ENCODE measurements at places on chromosomes 5 and 9.

DNA sequence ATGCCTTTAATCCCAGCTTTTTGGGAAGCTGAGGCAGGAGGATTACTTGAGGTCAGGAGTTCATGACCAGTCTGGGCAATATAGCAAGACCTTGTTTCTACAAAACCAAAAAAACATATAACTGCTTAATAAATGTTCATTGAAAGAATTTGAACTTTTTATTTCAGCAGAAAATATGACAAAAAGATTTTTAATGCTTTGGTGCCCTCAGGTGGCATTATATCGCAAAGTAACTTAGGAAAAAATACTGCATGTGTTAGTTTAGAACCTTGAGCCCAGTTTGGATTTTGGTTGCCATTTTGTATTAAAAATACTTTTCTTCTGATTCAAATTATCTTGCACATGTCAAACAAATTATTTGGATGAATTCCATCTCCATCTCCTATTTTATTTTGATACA lies 103.2 kb downstream of the GPBP1 start:
- DNase-seq: no peak

DNA sequence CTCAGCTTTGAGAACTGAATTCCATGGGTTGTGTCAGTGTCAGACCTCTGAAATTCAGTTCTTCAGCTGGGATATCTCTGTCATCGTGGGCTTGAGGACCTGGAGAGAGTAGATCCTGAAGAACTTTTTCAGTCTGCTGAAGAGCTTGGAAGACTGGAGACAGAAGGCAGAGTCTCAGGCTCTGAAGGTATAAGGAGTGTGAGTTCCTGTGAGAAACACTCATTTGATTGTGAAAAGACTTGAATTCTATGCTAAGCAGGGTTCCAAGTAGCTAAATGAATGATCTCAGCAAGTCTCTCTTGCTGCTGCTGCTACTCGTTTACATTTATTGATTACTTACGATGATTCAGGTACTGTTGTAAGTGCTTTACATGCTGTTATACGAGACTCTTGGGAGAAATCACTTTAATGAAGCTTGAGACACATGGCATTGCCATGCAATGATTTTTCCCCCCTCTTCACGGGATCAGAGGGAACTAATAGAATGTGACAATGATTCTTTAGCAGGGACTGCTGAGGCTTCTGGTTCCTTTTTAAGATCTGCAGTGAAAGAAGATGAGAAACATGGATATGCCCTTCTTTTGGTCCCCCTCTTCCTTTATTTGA lies 63.8 kb downstream of the PTTG1 start:
- no peak for DNase-seq

- DNase-seq: no peak
Observed at GRCh38 chr5:181120761-181121160, 10.2 kb downstream of the OR2V1 start.

- DNase-seq: no peak
Observed at GRCh38 chr5:83564069-83564749, 92.7 kb downstream of the VCAN start.

GRCh38 chr5:95621839-95622629 lies 2.1 kb downstream of the GPR150 start:
- DNase-seq: no peak

- no peak for DNase-seq
Observed at GRCh38 chr5:144313147-144313726, 142.6 kb downstream of the KCTD16 start.

DNA sequence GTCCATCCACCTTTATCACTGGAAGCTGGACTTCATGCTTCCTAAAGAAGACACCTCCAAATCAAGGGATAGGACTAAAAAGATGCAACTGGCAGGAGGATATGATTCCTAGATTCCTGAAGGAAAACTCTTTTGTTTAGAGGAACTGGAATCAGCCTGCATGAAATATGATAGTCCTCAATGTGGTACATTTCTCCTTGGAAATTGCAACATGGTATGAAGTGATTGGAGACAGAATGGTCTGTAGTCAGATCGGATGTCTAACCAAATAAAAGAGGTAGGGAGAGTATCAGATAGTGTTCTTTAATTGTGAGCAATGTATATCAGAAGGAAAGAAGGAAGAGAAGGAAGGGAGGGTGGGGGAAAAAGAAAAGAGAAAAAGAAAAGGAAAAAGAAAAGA lies 116.1 kb upstream of the FSTL4 start:
- DNase-seq: no peak

DNA sequence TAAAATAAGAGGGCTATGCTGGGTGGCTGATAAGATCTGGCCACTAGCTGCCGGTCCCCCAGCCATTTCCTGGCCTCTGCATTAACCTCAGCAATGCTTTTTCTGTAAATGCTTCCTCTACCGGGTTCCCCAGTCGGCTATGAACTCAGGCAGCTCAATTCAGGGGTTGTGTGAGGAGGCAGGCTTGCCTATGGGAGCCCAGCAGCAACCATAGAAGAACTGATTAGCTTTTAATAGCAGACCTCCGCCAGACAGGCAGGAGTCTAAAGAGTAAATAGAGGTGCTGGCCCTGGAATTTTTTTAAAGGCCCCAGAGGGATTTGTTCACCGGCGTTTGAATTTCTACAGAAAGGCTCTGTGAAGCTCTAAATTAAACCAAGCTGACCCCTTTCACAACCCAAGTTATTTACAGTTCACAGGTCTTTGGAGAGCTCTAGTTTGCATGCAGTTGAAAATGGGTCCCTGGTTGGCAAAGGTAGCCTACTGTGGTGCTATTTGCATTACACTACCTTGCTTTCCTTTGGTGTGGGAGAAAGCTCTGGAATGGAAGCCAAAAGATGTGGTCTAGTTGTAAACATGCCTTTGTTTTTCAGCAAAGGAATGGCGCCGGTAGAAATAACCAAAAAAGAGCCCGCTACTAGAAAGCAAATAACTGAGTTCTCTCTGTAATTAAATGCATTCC lies 289.7 kb upstream of the SEMA6A start:
- no peak for DNase-seq

- no peak for DNase-seq
Observed at GRCh38 chr9:128556276-128556675, 3.9 kb downstream of the SPTAN1 start.

- DNase-seq: peak; percentile 67
Observed at GRCh38 chr9:134376386-134377142, 50.3 kb downstream of the RXRA start.

- DNase-seq: no peak
Observed at GRCh38 chr9:72274441-72274840, 90.6 kb downstream of the ZFAND5 start.

- DNase-seq: no peak
Observed at GRCh38 chr5:131563434-131564228, 71.4 kb downstream of the RAPGEF6 start.

DNA sequence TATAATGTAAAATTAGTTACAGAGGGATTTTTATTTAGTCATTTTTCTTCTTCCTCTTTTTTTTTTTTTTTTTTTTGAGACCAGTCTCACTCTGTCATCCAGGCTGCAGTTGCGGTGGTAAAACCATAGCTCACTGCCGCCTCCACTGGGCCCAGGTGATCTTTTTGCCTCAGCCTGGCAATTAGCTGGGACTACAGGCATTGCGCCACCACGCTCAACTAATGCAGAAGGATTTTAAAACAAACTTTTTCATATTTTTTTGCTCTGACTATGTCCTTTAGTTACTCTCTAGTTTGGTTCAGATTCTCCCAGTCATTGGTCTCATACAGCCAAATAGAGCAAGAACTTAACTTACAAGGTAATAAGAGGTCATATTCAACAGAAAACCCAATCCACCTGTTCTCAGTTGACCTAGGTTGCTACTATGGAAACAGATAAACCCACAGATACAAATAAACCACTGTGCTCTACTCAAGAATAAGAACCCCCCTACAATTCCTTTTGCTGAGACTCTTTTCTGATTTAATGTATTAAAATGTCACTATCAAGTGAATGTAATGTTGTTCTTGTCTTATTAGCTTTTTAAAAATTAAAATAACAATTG lies 50.1 kb upstream of the TTC39B start:
- no peak for DNase-seq

GRCh38 chr5:118923295-118924005 lies 64.9 kb downstream of the DTWD2 start:
- no peak for DNase-seq

DNA sequence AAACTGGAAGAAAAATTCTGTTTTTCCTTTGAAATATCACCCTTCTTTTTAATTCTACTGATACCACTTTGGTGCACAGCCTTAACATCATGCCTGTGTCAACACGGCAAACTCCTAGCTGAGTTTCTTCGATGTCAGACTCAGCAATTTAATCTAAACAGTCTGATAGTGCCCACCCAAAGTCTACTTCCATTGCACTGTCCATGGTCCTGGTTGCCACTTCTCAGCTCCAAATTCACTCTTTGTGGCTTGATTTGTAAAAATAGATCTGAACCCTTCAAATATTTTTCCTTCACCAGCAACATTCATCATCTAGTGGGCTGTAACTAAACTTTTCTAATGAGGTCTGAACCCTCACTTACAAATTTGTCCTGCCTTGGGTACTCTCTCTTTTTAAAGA lies 107.8 kb downstream of the NUDT12 start:
- DNase-seq: no peak

DNA sequence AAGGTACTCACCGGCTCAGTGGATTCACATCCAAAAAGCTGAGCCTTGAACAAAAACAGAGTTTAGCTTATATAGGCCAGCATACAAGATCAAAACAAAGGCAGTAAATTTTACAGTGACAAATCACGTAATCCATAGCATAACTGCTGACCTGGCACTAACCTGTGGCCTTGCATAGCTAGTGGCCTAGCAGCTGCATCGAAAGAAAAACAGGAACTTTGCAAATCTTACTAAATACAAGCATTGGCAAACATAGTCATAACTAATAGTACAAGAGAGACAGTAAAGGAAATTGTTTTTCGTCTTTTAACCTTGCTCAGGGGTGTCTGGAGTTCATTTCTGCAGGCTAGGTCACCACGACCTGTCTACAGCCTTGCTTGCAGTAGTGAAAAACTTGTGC lies 4.8 kb downstream of the HSDL2 start:
- no peak for DNase-seq

DNA sequence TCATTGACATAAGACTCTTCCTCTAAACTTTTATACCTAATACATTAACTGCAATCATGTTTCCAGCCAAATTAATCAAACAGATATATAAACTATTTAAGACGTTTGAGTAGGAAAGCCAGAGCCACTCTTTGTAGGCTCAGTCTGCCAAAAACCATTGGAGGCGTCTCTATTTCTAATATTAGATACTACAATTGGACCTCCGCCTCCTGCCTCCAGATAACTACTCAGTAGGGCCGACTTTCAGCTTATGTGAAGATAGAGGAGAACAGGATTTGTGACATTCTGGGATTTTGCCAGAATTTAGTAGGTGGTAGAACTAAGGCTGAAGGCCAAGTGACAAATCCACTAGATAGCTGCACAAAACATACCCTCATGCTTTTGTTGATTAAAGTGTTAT lies 463.0 kb downstream of the CETN3 start:
- no peak for DNase-seq

GRCh38 chr9:5884191-5884590 lies 6.5 kb upstream of the MLANA start:
- no peak for DNase-seq

DNA sequence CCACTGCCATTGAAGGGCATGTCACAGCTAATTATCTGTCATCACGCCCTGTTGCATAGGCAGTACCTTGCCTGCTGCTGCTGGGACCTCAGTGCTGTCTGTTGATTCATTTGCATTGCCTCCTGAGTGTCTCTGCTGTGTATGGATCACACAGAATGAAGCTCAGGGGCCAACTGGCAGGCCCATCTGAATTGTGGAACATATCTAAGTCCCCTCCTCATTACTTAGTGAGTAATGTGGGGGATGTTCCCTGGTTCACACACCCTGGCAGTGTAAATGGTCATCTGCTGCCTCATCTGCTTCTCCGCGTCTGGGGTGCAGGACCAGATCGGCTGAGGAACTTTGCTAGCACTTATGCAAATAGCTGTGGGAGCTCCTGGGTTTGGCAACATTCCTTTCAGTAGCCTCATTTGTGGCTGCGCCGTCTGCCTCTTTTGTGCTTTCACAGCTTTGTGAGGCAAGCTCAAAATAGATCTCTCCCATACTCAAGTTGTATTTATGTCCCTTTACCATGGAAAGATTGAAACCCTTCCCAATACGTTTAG lies 25.4 kb downstream of the TYRP1 start:
- peak; percentile 32 for DNase-seq

DNA sequence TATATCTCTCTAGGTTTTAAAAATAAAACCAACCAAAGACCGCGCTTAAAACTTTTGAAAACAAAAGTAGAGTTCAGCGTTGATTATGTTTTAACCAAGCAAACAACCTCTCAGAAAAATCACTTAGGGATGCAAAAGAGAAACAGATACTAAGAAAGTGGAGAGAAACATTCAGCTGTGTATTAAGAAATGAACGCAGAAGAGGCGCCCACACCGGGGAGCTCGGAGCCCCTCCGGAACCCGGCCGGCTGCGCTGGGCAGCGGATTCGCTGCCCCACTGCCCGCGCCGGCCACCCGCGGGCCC lies 1.4 kb downstream of the PITX1 start:
- DNase-seq: no peak

- DNase-seq: no peak
Observed at GRCh38 chr9:36974731-36975130, 59.3 kb downstream of the PAX5 start.

DNA sequence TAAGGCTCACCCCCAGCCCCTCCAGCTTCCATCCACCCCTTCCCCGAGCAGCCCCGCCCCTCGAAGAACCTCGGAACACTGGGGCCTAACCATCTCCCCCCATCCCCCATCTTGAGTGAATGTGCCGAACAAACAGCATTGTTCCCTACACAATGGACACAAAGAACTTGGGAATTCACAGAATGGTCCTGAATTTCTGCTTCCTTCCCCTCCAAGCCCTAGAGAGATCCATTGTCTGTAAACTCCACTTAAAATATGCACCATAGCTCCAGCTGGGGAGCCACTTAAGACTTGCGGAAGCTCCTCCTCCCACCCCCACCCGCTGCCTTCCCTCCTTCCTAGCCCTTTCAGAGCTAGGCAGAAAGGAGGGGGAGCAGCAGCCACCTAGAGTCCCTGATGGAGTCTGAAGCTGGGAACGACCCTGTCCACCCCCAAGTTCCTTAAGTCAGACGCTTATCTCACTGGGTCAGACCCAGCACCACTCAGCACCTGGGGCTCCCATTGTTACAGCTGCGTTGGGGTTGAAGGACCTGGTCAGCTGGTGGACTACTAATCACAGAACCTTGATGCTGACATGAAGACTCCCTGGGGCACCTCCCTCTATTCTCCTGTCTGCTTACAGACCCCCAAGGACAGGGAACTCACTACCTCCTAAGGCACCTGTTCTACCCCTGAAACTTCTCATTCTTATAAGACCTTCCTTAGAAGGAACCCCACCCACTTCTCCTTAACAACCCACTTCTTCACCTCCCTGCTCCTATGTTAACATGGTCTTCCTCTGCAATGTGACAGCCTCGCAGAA lies 61.4 kb downstream of the PCDH1 start:
- no peak for DNase-seq

- no peak for DNase-seq
Observed at GRCh38 chr9:121694001-121694400, 42.6 kb downstream of the DAB2IP start.

- DNase-seq: no peak
Observed at GRCh38 chr5:129249886-129250285, 155.3 kb downstream of the ISOC1 start.

GRCh38 chr9:102035929-102036328 lies 297.5 kb upstream of the GRIN3A start:
- DNase-seq: no peak
